Right renal pelvis (tissue), 4 donors: ENCODE measurements at places on chromosomes 4 and X.
A peak's percentile ranks its signal among the peaks of the same experiment; 100 is the strongest.

GRCh38 chr4:26144526-26145155 is 176.2 kb upstream of the RBPJ start:
- DNase-seq = no peak

DNA sequence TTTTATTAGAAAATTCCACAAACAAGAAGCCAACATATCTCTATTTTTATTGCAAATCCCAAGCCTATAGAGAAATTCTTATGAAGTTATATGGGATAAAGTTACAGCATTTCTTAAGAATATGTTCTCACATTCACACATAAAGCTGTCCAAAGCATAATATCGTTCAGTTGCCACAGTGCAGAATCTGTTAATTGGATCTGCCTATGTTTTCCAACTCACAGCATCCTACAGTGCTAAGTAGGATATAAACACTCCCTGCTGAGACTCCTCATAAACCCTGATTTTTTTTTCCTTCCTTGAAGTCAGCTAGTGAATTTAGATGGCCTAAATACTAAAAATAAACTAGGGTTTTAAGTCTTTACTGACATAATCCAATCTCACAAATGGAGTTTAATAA is 307.9 kb downstream of the PDGFC start:
- no peak for DNase-seq

DNA sequence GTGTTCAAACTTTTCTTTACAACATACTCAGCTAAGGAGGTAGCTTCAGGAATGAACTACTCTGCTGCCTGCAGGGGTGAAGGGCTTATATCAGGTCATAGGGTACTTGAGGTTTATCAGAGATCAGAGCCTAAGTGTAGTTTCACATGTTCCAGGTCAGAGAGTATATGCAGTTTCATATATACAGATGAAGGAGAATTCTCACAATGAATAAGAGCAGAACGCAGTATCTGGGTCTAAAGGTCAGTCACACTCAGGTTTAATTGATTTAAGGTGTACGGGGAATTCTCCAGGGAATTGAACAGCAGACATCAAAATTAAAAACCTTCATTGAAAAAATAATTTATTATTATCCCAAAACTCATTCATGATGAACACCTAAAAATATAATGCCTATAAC is 700.6 kb downstream of the TECRL start:
- DNase-seq = no peak

GRCh38 chrX:45894864-45895645 is 650.2 kb downstream of the ZNF674 start:
- no peak for DNase-seq

GRCh38 chr4:147851135-147851534 is 119.2 kb downstream of the ARHGAP10 start:
- no peak for DNase-seq

DNA sequence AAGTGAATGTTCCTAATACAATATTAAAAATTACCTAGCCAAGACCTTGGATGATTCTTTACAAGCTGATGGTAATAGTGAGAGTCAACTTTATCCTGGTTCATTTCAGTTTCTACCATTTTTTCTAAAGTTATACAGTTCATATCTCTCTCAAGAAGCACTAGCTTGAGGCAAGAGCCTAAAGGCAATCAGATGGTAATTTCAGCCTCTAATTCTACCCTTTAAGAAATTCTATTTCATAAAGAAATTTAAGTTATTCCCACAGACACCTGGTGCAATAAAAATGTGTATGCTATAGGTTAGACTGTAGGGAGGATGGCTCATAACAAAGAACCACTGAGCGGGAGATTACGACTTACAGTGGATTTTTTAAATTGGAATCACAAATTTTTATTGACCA is 984.2 kb upstream of the ADGRL3 start:
- no peak for DNase-seq

GRCh38 chr4:10083861-10084641 is 32.5 kb downstream of the WDR1 start:
- DNase-seq = no peak

DNA sequence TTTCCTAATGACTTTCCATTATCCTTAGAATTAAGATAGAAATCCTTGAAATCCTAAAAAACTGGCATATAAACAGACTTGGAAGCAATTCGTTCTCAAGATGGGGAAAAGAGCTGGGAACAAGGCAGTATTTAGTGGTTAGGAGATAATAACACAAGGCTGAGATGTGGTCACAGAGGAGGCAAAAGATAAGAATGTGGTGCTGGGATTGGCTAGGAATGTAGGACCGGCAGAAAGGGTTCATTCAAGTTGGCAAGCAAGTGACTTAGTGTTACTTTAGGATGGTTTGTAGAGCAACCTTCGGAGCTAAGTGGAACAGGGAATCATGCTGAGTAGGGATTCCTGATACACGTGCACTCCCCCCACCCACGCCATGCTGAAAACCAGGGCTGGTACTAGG is 121.9 kb upstream of the RPS6KA3 start:
- no peak for DNase-seq

- DNase-seq = no peak
These were observed 693.7 kb downstream of the PCDH18 start for GRCh38 chr4:136838607-136839006.

DNA sequence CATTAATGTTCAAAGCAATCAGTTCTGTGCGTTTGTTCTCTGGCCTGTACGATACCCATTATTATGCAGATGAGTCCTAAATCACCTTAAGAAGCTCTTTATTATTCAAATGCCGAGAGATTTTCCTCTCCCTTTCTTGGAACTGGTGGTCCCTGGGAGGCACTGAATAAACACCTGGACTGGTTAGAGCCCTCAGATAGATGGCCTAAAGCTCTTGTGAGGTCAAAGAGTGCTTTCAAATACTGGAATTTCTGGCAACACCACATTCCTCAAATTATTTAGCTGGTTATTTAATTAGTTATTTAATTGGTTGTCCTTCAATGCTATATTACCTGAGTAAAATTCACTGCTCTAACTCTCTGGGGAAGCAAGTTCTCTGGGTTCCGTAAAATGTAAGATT is 3.0 kb downstream of the ARHGEF38 start:
- DNase-seq = no peak

GRCh38 chr4:139030614-139031235 is 15.1 kb downstream of the NOCT start:
- DNase-seq = peak; percentile 79

DNA sequence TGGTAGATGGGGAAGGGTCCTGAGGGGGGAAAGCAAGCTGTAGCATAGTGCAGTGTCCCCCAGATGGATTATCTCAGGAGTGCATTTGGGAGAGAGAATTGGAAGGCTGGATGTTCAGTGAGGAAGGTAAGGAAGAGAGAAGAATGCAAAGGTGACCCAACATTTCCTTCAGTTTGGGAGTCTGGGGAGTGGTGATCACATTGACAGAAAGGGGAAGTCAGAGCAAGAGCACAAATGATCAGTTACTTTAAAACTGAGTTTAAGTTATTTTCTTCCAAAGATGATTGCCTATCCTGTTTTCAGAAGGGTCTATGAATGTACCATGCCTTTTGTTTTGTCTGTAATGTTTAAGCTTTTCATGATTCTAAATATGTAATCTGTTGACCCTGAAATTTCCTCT is 47.6 kb downstream of the ARHGAP10 start:
- no peak for DNase-seq

DNA sequence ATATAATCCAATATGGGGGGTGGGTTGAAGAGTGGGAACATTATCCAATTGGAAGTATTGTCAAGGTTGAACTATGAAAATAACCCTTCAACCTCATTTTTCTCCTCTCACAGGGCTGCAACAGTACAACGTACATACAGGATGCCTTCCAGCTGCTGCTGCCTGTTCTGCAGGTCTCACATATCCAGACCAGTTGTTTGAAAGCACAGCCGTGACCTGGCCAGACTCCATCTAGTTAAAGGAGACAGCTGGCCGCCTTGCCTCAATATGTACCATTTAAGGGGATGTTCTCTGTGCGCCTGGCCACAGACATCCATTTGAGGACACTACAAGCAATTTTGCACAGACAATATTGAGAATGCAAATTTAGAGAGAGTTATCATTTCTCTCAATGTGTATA is 75.7 kb downstream of the FAM114A1 start:
- peak; percentile 53 for DNase-seq

DNA sequence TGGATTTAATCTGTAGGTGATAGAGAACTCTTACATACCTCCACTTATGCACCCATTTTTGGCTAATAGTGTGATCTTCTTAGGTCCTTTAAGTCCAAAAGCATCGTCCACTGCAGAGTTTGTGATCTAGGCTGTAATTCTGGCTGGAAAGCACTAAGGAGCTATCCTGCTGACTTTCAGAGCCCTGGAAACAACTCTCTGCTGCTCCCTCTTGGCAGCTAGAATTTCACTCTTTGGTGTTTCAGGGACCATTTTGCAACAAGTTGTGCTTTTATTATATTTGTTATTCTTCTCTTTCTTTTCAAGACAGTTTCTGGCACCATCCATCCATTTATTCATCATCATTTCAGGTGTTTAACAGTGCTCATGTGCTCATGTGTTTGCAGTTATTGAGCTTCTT is 130.0 kb downstream of the RBM46 start:
- DNase-seq = no peak

DNA sequence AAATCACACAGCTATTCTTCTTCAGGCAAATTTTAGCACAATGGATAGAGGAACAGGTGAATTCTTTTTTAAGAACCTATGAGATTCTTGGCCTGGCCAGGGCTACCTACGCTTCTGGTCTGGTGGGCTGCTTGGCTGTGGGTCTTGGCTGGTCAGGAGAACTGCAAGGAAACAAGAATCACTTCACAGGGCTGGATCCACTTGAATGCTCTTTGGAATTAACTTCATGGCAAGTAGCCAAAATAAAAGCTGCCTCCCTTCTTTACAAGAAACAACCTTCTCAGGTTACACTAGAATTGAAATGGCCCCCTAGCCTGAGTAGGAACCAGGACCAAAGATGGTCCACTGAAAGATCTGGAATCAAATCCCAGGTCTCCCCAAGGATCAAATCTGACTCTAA is 519.1 kb downstream of the IQCM start:
- peak; percentile 61 for DNase-seq

- no peak for DNase-seq
These were observed 486.4 kb upstream of the RPS6KA3 start for GRCh38 chrX:20753076-20753475.

- DNase-seq = no peak
These were observed 90.7 kb downstream of the NDST3 start for GRCh38 chr4:118124997-118125396.

DNA sequence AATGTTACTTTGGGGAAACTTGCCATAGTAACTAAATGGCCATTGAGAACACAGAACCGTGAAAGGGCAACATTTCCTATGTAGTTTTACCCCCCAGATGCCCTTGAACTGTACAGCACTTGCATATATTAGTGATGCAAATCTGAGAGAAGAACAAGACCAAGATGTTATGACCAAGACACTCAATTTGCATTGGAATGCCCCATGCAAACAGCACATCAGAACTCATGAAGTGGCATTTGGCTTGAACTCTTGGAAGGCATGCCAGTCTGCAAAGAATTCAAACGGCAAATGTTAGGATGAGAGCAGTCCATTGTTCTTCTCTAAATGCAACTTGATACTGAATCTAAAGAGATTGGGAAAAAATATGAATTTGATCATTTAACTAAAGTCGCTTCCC is 139.4 kb upstream of the CXorf66 start:
- DNase-seq = no peak

DNA sequence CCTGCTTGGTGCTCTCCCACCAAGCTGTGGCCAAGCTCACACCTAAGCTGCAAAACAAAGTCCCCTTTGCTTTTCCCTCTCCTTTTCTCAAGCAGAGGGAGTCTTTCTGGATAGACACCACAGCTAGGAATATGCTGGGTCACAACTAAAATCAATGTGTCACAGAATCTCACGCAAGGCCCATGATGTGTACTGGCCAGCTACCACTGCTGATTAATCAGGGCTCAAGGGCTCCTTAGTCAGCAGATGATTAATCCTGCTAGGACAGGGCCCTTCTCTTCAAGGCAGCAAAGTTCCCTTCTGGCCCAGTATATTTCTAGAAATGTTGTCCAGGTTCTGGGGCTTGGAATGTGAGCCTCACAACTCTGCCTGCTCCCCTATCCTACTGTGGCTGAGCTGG is 32.0 kb upstream of the TENT5D start:
- DNase-seq = no peak

DNA sequence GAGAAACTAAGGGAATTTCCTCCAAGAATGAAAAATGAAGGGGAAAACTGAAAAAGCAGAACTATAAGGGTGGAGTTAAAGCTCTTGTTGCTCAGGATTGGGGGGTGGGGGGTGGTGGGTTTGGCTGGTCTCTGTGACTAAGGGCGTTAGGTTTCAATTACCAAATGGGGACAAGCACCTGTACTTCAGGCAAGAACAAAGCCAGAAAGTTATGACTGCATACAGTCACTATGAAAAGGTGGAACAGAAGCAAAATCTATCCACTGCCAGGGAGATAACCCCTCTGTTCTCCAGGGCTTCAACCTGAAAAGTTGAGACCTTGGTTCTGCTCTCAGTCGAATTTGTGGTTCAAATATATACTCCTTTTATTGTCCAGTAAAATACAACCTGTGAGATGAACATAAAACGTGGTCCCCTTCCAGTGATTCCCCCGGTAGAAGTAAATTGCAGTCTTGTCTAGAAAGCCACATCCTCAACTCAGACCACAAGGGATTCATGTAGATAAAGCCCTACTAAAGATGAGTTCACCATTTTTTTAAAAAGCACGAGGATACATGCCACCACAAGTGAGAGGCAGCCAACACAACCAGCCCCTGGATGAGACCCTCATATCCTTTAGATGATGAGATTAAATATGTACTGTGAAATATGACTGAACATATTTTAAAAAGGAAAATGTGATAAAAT is 257.1 kb upstream of the RPS6KA3 start:
- DNase-seq = no peak

- no peak for DNase-seq
These were observed 53.0 kb downstream of the HELT start for GRCh38 chr4:185071236-185071811.

DNA sequence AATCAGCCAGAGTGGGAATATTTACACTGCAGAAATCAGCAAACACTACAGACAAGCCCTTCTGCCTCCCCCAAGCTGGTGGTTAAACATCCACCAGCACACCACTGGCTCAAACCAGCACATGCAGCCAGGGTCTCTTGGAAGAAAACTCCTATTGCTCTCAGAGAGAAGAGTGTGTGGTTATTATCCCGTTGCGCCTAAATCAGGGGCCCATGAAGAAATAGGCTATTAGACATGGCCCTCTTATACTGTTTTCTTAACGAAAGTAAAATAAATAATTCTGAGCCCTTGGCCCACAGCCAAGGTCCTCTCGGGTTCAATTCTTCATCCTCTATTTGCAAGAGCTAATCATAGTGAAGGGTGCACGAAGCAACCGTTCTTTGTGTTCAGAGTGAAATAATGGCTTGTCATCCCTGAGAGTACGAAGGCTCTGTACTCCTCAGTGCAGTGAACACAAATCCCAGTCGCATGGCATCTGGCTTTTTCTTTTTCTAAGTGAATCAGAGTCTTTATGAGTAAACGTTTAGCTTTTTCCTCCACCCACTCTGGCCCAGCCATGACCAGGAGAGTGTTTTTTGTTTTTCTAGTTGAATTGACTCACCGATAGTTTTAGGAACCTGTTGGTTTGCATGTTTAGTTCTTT is 33.4 kb upstream of the RBM47 start:
- no peak for DNase-seq

GRCh38 chr4:80876810-80877209 is 153.7 kb upstream of the BMP3 start:
- no peak for DNase-seq
